ENCODE measurements at places on chromosomes 5 and 9.

- no peak for DNase-seq
These were observed 50.7 kb downstream of the UIMC1 start for GRCh38 chr5:176955895-176956294.

GRCh38 chr9:134215420-134215698 is 51.0 kb upstream of the RNU6ATAC start:
- DNase-seq = no peak

- DNase-seq = no peak
These were observed 62.5 kb downstream of the NFIB start for GRCh38 chr9:14251154-14252071.

DNA sequence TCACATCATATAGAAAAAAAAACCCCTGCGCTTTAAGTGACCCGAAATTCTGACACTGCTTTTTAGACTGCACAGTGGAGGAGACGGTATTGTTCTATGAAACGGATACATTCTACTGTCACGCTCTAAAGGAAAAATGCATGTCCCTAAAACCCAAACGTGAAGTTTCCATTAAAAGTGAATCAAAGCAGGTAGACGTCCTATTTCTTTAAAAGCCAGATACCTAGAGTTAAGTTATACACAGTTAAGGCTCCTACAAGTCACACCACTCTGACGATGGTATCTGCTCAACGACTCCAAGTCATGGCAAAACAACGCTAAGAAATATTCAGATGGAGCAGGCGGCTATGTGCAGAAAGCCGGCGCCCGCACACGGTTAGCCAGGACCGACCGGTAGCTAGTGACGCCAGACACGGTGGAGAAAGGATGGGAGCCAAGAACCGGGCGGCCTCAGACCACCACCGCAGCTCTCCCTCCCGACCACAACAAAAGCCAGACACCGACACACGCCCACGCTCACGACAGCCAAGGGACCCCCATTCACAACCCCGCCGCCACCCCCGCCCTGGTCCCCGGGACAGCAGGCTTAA is 734 bp downstream of the SKP1 start:
- DNase-seq = no peak

DNA sequence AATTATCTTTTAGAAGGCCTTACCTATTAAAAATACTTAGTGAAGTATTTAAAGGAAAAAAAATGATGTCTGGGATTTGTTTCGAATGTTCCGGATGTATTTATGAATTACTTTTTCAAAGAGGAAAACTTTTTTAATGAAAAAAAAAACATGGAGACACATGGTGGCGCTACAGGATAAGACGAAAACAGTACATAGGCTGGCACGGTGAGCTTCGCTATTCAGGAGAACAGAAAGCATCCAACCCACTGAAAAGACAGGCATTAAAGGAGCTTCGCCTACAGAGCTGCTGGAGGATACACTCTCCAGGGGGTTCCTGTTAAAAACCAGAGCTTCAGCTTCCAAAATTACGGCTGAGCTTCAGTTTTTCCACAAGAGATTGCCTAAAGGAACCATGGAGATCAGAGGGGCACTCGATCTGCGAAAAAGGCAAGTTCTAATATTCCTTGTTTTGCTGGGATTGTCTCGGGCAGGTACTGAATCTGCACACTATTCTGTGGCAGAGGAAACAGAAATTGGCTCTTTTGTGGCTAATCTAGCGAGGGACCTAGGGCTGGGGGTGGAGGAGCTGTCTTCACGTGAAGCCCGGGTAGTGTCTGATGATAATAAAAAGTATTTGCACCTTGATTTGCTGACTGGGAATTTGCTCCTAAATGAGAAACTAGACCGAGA is at the start of gene PCDHB14:
PCDHB14 (plus strand) TSS at position 232 of the 672 bp plus-strand sequence; CDS start at position 395, 163 bp downstream.
- DNase-seq = no peak

- no peak for DNase-seq
These were observed 1.9 kb downstream of the RASEF start for GRCh38 chr9:83061036-83061435.

GRCh38 chr5:157505496-157505895 is 45.5 kb downstream of the NIPAL4 start:
- DNase-seq = no peak

DNA sequence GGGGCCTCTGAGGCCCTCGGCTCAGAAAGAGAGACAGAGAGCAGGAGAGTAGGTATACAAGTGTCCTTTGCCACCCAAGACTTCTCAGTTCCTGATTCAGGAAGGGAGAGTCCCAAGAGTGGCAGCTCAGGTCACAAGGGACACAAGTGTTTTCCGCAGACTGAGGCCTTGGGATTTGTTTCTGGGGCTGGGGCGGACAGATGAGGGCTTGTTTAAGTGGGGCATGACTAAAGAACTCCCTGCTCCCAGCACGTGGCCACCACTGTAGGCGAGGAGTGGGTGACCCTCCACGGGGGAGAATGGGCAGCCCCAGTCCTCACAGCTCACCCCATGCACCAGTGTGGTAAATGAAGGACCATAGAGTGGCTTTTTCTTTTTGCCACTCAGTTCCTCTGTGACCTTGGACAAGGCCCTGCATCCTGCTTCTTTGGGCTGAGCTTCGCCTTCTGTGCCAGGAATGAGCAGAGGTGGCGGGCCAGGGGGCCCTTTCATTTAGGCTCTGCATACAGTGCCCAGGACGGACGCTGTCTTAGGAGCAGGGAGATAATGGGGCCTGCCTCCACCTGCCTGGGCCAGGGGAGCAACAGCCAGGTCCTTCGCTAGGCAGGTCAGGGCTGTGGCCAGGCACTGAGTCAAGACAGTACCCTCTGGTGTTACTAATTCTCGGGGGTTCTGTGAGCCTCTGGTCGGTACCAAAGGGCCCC is 50.8 kb downstream of the AMBP start:
- DNase-seq = no peak

- no peak for DNase-seq
These were observed 42.1 kb downstream of the PPP1R2B start for GRCh38 chr5:156892223-156892622.

DNA sequence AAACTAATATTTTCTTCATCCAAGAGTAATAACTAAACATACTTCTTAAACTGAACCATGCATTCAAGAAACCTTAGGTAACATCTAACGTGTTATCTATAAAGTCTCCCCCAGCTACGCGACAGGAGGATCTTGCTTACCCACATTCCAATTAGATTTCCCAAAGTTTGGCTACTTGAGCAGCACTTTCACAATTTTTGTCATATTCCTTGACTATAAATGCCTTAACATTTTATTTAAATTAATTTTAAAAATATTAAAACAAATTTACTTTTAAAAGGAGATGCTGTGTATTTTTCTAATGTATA is 25.3 kb upstream of the IFNE start:
- DNase-seq = no peak

DNA sequence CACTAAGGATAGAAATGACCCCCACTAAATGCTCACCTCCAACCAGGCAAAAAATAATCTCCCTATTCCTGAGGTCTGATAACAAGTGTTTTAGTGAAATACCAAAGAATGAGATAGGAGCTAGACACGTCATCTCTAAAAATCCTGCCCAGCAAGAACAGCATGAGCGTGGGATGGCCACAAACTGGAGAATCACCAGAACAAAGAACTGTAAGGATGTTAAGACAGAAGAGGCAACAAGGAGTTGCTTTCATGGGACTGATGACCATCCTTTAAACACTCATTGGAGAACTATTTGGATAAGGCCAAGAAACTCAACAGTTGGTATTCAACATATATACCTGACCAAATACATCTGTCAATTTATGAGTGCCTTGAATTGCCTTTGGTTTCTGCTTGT is 113.7 kb downstream of the RASEF start:
- DNase-seq = no peak

GRCh38 chr9:10130061-10130675 is 482.6 kb downstream of the PTPRD start:
- DNase-seq = no peak

DNA sequence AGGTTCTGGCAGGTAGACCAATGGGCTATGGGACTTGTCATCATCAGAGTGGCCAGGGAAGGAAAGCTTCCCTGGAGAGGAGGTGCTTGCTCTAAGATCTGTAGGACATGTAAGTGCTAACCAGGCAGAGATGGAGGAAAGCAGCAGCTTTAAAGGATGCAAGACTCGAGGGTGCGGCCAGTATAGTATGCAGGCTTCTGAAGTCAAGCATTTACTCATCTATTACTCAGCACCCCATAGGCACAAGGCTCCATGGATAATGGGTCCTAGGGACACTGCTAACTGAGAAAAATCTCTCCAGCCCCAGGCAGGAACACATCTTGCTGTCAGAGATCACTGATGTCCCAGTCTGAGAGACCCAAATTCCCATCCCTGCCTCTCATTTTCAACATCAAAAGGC is 49.7 kb downstream of the WWC1 start:
- DNase-seq = no peak

DNA sequence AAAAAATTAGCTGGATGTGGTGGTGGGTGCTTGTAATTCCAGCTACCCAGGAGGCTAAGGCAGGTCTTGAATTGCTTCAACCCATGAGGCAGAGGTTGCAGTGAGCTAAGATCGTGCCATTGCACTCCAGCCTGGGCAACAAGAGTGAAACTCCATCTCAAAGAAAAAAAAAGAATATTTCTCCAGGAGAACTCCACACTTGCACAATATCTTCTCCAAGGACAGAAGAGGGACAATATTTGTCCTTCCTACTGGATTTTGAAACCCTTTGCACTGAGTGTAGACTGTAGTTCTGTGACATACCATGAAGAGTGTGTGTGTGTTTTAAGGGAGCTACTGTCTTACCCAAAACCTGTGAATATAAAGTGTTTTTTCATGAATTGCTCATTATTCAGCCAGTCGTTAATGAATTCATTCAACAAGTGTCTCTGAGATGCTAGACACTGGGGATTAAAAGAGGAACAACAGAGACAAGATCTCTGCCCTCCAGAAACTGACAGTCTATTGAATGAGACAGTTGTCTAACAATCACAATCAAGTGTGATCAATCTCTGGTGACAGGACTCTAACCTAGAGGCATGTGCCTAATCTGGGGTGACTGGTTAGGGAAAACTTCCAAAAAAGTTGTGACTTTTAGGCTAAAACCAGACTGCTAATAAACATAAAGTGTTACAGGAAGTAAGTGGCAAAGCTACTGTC is 9.8 kb upstream of the UBE2D2 start:
- no peak for DNase-seq

- no peak for DNase-seq
These were observed 188.3 kb downstream of the OLFM1 start for GRCh38 chr9:135275571-135276289.

- DNase-seq = no peak
These were observed 7.5 kb upstream of the AKNA start for GRCh38 chr9:114395334-114395617.

- DNase-seq = no peak
These were observed 51.5 kb downstream of the PCSK1 start for GRCh38 chr5:96381526-96381925.

GRCh38 chr5:115457571-115457970 is 87.0 kb downstream of the FEM1C start:
- DNase-seq = no peak

All from activated naive CD4-positive, alpha-beta T cell treated with Interleukin-2 at 50 U/mL for 16 hours (primary cell).